ENCODE measurements at places on chromosomes 5 and 9. TPM values are rescaled to one million over a fixed set of nuclear protein-coding genes. Genes with fewer than 3 reads are reported as not detected.

The SPATA31C1 gene
- total RNA-seq, result not detected

- DNase-seq, result no peak
- no peaks in the 10 kb centered on the region for H3K36me3 ChIP-seq
Measured at GRCh38 chr9:121942866-121943382, 150.2 kb downstream of the TTLL11 start.

The CKMT2 gene
- 5.3 TPM for total RNA-seq

DNA sequence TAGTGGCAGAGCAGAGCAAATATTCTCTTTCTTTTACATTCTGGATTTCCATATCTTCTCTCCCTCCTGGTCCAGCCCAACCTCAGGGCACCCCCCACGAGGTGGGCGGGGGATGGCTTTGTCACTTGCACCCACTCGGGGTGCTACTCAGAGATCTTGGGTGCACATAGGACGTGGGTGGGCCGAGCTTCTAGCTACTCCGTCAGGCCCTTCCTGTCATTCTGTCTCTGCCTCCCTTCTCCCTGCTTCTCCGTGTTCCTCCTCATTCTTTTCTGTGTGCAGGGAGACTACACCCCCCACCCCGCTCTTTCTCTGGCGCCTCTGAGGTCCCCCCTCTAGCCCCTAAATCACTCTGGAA is 19.5 kb downstream of the PCDHGC5 start:
- H3K4me1 ChIP-seq, result peaks cover 5% of the 10 kb centered on the region
- no peak for DNase-seq
- peak overlapping the region; percentile 96 for H3K27ac ChIP-seq
- no peaks in the 10 kb centered on the region for H3K36me3 ChIP-seq
- no peaks in the 10 kb centered on the region for H3K27me3 ChIP-seq
- peak overlapping the region; percentile 41 for H3K4me3 ChIP-seq

DNA sequence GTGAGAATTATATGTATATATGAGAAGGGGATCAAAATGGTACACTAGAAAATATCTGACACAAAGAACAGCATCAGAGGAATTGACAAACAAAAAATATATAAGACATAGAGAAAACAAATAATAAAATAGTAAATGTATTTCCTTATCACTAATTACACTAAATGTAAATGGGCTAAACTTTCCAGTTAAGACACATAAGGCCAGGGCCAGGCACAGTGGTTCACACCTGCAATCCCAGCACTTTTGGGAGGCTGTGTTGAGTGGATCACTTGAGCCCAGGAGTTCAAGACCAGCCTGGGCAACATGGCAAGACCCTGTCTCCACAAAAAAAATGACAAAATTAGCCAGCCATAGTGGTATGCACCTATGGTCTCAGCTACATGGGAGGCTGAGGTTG is 8.5 kb downstream of the FBXL17 start:
- no peak for DNase-seq
- no peak overlapping the region for H3K27ac ChIP-seq
- no peaks in the 10 kb centered on the region for H3K36me3 ChIP-seq
- no peaks in the 10 kb centered on the region for H3K27me3 ChIP-seq

DNA sequence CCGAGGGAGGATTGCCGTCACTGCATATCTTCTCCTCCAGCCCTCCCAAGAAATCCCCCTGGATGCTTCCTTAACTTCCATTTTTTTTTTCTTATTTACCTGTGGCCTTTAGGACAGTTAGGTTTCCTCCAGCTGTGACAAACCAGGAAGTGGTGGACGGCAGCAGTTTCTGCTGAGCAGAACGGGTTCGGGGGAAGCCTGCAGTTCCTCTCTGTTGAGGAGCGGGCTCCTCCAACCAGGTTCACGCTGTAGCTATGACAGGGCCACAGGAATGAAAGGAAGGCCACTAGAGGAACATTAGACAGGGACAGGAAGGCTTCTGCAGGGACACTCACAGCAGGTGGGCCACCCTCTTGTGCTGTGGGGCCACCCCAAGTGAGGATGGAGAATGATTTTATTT is 76.7 kb upstream of the SYK start:
- no peak overlapping the region for H3K27ac ChIP-seq
- no peak for DNase-seq
- H3K4me1 ChIP-seq, result no peaks in the 10 kb centered on the region

GRCh38 chr9:127742435-127743088 is 7.5 kb upstream of the TOR2A start:
- no peaks in the 10 kb centered on the region for H3K27me3 ChIP-seq
- no peaks in the 10 kb centered on the region for H3K36me3 ChIP-seq
- no peak for DNase-seq
- no peak overlapping the region for H3K4me3 ChIP-seq

DNA sequence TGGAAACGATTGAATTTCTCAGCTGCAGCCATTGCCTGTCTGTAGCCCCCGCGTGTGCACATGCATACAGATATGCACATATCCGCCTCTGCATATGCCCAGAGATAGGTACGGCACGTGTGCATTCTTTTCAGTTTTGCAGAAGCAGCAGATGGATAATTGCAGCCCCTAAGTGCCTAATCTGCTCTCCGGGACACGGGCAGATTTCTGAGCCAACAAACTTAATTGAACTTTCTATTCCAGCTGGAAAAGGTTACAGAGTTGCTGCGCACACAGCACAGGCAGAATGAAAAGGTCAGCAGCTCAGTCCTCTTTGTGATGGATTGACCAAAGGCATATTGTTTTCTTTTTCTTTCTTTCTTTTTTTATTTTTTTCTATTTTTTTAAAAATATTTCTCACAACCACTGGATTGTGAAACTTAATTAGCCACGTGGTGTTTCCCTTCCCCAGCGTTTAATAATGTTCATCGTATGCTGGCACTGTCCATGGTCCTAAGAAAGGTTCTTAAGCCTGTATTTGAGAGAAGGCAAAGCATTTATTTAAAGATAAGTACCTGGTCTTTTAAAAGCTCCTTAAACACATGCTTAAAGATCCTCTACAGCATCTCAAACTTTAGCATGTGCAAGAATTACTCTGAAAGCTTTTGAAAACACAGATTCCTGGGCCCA is 270.2 kb upstream of the BRINP1 start:
- H3K27ac ChIP-seq, result no peak overlapping the region
- H3K27me3 ChIP-seq, result no peaks in the 10 kb centered on the region
- no peaks in the 10 kb centered on the region for H3K4me1 ChIP-seq
- H3K4me3 ChIP-seq, result no peak overlapping the region
- no peaks in the 10 kb centered on the region for H3K36me3 ChIP-seq
- DNase-seq, result no peak

- DNase-seq, result no peak
- no peaks in the 10 kb centered on the region for H3K36me3 ChIP-seq
- no peak overlapping the region for H3K27ac ChIP-seq
- H3K4me3 ChIP-seq, result no peak overlapping the region
Measured at GRCh38 chr9:82382887-82383616, 394.5 kb downstream of the SPATA31D1 start.

DNA sequence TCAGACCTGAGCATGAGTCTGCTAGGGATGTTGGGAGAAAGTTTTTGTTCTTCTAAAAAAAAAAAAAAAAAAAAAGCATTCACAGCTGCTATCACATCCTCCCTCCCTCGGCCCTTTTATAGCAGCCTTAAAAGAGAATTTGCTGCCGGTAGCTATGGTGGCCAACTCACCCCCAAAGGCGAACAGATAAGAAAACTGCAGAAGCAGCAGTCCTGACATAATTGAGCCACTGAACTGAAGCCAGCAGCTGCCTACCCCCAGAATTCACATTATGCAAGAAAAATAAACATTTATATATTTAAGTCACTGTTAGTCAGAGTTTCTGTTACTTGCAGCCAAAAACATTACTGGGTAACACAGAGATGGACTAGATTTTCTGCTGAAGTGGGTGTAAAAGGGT is 124.3 kb upstream of the SMARCA2 start:
- H3K27me3 ChIP-seq, result no peaks in the 10 kb centered on the region
- no peaks in the 10 kb centered on the region for H3K4me1 ChIP-seq
- no peak overlapping the region for H3K27ac ChIP-seq
- no peaks in the 10 kb centered on the region for H3K36me3 ChIP-seq
- DNase-seq, result no peak
- H3K4me3 ChIP-seq, result no peak overlapping the region

The RGS7BP gene
- 1.4 TPM for total RNA-seq

DNA sequence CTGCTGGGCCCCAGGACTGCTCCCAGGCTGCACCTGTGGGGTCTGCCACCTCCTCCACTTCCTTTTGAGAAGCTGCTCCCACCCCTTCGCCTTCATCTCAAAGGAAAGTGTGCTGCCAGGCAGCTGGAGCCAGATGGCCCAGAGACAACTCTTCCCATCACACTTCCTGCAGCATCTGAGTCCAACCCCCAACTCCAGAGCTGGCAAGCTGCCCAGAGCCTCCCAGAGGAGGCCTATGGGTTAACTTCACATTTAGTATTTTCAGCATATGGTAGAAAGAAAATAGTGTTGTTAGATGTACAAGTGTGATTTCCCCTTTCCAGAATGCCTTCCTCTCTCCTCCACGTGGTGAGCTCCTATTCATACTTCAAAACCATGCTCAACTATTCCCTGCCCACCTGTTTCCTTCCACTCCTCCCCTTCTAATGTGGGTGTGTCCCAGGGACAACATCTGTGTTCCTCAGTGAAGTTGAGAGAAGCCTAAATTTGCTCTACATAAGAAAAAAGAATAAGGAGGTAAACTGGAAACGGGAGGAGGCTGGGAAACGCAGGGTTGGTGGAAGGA is 38.6 kb upstream of the KCNMB1 start:
- no peaks in the 10 kb centered on the region for H3K4me1 ChIP-seq
- H3K27me3 ChIP-seq, result no peaks in the 10 kb centered on the region
- H3K4me3 ChIP-seq, result no peak overlapping the region
- no peaks in the 10 kb centered on the region for H3K36me3 ChIP-seq
- H3K27ac ChIP-seq, result no peak overlapping the region

- H3K4me3 ChIP-seq, result no peak overlapping the region
- H3K27me3 ChIP-seq, result no peaks in the 10 kb centered on the region
- no peak for DNase-seq
- H3K36me3 ChIP-seq, result no peaks in the 10 kb centered on the region
Measured at GRCh38 chr9:106432631-106433030, 430.3 kb upstream of the ZNF462 start.

DNA sequence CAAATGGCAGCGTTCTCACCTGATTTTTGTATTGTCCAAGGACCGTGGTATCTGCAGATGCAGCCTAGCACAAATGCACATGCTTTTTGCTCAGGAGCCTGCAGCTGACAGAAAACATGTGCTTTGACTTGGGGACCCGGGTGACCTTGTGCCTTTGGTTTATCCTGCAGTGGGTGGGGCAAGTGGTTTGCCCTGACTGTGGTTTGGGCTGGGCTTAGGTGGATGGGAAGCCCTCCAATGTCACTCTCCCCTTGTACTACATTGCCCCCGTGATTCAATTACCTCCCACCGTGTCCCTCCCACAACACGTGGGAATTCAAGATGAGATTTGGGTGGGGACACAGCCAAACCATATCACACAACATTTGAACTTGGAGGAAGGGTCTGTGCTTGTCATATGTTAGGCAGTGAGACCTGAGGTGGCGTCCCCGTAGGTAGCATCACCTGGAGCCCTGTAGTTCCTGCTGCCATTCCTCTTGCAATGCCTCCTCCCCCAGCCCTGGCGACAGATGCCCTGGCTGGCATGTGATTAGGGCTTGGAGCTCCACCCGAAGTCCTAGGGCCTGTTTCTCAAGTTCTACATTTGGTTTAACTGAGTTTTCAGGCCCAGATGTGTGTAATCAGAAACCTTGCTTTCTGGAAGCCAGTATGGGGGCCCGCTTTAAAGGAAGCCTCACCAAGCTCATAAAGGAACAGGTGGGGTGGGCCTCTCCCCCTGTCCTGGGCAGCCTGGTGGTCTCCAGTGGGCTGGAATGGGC is 2.1 kb downstream of the ANKRD33B start:
- peak overlapping the region; percentile 39 for H3K27ac ChIP-seq
- peaks cover 3% of the 10 kb centered on the region for H3K27me3 ChIP-seq
- no peak for DNase-seq
- peak overlapping the region; percentile 62 for H3K4me3 ChIP-seq

The NFIB gene
- total RNA-seq, result 95.2 TPM

The KIF12 gene
- total RNA-seq, result 34.4 TPM

- no peaks in the 10 kb centered on the region for H3K4me1 ChIP-seq
- H3K27ac ChIP-seq, result no peak overlapping the region
- H3K4me3 ChIP-seq, result no peak overlapping the region
- DNase-seq, result no peak
Measured at GRCh38 chr5:128613128-128613527, 75.1 kb upstream of the FBN2 start.

The NR6A1 gene
- total RNA-seq, result 1.3 TPM

DNA sequence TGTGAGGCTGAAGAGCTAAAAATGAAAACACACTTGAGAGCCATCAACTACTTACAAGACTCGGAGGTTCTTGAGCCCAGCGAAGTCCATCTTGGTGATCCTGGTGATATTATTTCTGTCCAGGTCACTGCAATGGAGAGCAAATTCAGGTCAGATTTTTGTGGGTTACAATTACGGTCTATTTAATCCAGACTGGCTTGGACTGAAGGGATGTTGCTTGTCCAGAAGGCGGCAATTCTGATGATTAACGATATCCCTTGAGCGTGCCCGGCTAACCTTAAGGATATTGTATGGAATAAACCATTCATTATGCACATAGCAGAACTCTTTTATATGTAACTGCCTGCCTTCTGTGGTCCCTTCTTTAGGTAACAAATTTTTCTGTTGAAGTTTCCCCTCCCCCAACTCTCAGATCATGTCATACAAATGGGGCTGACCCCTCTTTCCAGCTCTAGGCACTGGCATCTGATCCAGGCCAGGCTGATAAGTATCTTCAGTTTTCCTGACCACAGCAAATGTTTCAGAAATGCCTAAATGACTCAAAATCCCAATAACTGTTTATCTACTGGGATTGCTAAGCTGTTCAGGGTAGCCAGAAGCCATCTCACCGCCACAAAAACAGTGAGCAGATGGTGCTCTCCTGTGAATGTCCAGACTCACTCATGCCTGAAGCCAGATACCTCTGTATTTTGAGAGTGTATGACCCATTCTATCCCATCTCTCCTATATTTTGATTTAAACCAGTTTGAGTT is 49.4 kb downstream of the SLIT3 start:
- no peaks in the 10 kb centered on the region for H3K36me3 ChIP-seq
- H3K4me3 ChIP-seq, result no peak overlapping the region
- H3K27me3 ChIP-seq, result no peaks in the 10 kb centered on the region
- H3K27ac ChIP-seq, result no peak overlapping the region

GRCh38 chr5:6572086-6572824 is 60.6 kb downstream of the NSUN2 start:
- H3K27ac ChIP-seq, result no peak overlapping the region
- H3K4me1 ChIP-seq, result no peaks in the 10 kb centered on the region
- no peaks in the 10 kb centered on the region for H3K36me3 ChIP-seq
- H3K27me3 ChIP-seq, result no peaks in the 10 kb centered on the region
- no peak overlapping the region for H3K4me3 ChIP-seq

The PPIC gene
- total RNA-seq, result 18.7 TPM
